ENCODE measurements at places on chromosomes 7 and 10. TPM values are rescaled to one million over a fixed set of nuclear protein-coding genes. Genes with fewer than 3 reads are reported as not detected.

WEE2 gene
- 0.23 TPM for total RNA-seq

CDC14C gene
- not detected for total RNA-seq

KCND2 gene
- total RNA-seq, result 1.3 TPM

CTTNBP2 gene
- total RNA-seq, result 16.5 TPM

IDI2 gene
- not detected for total RNA-seq

CASTOR2 gene
- total RNA-seq, result 24.0 TPM

ANKRD61 gene
- not detected for total RNA-seq

FGF8 gene
- 5.8 TPM for total RNA-seq

MSMB gene
- total RNA-seq, result not detected

ELN gene
- 108 TPM for total RNA-seq

NEUROD6 gene
- total RNA-seq, result not detected

KIF11 gene
- 12.0 TPM for total RNA-seq

BMPR1A gene
- 53.4 TPM for total RNA-seq

SORCS3 gene
- 3.4 TPM for total RNA-seq

SPDYE16 gene
- 0.53 TPM for total RNA-seq

ZYX gene
- total RNA-seq, result 67.9 TPM

HPSE2 gene
- 4.0 TPM for total RNA-seq

CALML5 gene
- total RNA-seq, result not detected

SLC39A12 gene
- total RNA-seq, result not detected

MRPS33 gene
- 26.4 TPM for total RNA-seq

LIPF gene
- 0.41 TPM for total RNA-seq

MRLN gene
- 26.3 TPM for total RNA-seq

LIPJ gene
- 0.23 TPM for total RNA-seq

CPED1 gene
- 40.0 TPM for total RNA-seq

COA1 gene
- 75.8 TPM for total RNA-seq

HSPB1 gene
- total RNA-seq, result 272 TPM

TAX1BP1 gene
- total RNA-seq, result 87.3 TPM

ELFN1 gene
- total RNA-seq, result 21.7 TPM

All from metanephros (tissue), 2 donors.